ENCODE measurements at places on chromosomes 13 and 19. TPM values are rescaled to one million over a fixed set of nuclear protein-coding genes. Genes with fewer than 3 reads are reported as not detected.

ZNF471 gene
- total RNA-seq = 1.9 TPM

SWSAP1 gene
- 1.6 TPM for total RNA-seq

PNMA8A gene
- 13.1 TPM for total RNA-seq

EXOC3L2 gene
- not detected for total RNA-seq

SPRED3 gene
- total RNA-seq = 14.8 TPM

NOTCH3 gene
- total RNA-seq = 4.4 TPM

C19orf67 gene
- not detected for total RNA-seq

C19orf38 gene
- 0.40 TPM for total RNA-seq

TLE2 gene
- not detected for total RNA-seq

ZNF491 gene
- total RNA-seq = 0.67 TPM

SIGLEC8 gene
- not detected for total RNA-seq

CAPNS1 gene
- total RNA-seq = 1,117 TPM

YIF1B gene
- 86.8 TPM for total RNA-seq

ADGRE2 gene
- 0.14 TPM for total RNA-seq

ZNF627 gene
- total RNA-seq = 6.5 TPM

SLC1A5 gene
- 291 TPM for total RNA-seq

CYP2A7 gene
- not detected for total RNA-seq

MISP gene
- total RNA-seq = not detected

ZNF446 gene
- total RNA-seq = 5.9 TPM

FFAR3 gene
- total RNA-seq = not detected

CEACAM20 gene
- total RNA-seq = not detected

CKM gene
- not detected for total RNA-seq

KANK3 gene
- total RNA-seq = not detected

SOX1 gene
- total RNA-seq = not detected

All from HFFc6 (cell line).